Mesenchymal stem cell (in vitro differentiated cells and primary cell): ENCODE measurements at places on chromosomes 16 and 17.

GRCh38 chr16:17469741-17470181 is 999 bp downstream of the XYLT1 start:
- DNase-seq: no peak

- no peak for DNase-seq
Observed at GRCh38 chr17:14417336-14417735, 116.5 kb downstream of the HS3ST3B1 start.

- DNase-seq: no peak
Observed at GRCh38 chr17:5506307-5506706, 19.9 kb downstream of the MIS12 start.

- DNase-seq: peak; percentile 16
Observed at GRCh38 chr17:77279448-77280303, 138.9 kb downstream of the SEC14L1 start.

GRCh38 chr16:81967358-81967757 is 43.9 kb downstream of the SDR42E1 start:
- no peak for DNase-seq

GRCh38 chr16:65794973-65795372 is 571.5 kb upstream of the CDH5 start:
- DNase-seq: no peak

DNA sequence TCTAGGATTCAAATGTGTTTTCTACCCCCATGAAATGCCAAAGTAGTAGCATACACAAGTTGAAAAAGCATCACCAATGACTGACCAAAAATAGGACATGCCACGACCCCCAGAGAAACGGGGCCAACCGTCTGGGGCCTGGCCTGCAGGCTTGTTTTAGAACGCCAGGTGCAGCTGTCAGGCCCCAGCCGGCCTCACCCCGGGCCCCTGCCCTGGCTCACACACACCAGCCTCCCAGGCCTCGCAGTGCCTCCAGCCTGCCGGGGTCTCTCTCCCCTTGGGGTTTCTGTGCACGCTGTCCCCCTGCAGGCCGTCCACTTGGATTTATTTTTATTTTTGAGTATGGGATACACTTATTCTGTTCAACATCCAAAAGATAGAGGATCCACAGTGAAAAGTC is 7.9 kb downstream of the KATNB1 start:
- DNase-seq: no peak

DNA sequence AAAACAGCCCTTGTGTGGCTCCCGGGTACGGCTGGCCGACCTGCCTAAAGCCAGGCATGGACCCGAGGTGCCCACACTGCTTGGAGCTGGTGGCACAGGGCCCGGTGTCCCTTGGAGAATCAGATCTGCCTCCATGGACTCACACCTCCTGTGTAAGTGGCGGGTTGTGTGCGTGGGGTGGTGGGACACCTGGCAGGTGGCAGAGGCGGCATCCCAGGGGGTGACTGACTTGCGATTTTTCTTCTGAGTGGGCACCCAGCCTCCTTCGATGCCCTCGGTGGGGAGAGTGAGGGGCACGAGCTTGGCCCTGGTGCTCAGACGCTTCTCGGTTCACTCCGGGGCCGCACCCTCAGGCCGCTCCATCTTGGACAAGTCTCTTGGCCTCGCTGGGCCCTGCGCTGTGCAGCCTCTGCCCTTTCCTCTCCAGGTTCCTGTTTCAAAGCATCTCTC is 35.8 kb downstream of the METRNL start:
- DNase-seq: no peak

- no peak for DNase-seq
Observed at GRCh38 chr16:50696126-50696525, 2.7 kb downstream of the NOD2 start.

- DNase-seq: no peak
Observed at GRCh38 chr17:75030161-75030560, 16.6 kb downstream of the ATP5PD start.

DNA sequence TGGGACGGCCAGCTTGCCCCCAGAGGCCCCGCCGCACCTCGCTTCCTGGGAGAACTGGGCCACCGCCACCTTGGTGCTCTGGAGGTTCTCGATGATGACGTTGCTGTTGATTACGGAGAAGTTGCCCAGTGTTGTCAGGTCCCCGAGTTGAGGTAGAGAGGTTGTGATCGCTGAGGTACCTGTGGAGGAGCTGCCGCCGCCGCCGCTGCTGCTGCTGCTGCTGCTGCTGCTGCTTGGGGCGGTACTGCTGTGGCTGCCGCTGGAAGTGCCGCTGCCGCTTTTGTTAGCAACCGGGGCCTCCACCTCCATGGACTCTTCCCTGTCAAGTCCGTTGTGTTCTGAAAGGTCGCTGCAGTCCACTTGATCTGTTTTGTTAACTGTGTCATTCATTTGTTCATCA is 9.5 kb downstream of the SALL1 start:
- DNase-seq: no peak

GRCh38 chr16:2095315-2095853 is 40.3 kb downstream of the PKD1 start:
- DNase-seq: peak; percentile 19

- DNase-seq: no peak
Observed at GRCh38 chr16:61654962-61655361, 381.3 kb downstream of the CDH8 start.

- DNase-seq: peak; percentile 3
Observed at GRCh38 chr17:78089576-78090281, 38.8 kb downstream of the TMC6 start.

DNA sequence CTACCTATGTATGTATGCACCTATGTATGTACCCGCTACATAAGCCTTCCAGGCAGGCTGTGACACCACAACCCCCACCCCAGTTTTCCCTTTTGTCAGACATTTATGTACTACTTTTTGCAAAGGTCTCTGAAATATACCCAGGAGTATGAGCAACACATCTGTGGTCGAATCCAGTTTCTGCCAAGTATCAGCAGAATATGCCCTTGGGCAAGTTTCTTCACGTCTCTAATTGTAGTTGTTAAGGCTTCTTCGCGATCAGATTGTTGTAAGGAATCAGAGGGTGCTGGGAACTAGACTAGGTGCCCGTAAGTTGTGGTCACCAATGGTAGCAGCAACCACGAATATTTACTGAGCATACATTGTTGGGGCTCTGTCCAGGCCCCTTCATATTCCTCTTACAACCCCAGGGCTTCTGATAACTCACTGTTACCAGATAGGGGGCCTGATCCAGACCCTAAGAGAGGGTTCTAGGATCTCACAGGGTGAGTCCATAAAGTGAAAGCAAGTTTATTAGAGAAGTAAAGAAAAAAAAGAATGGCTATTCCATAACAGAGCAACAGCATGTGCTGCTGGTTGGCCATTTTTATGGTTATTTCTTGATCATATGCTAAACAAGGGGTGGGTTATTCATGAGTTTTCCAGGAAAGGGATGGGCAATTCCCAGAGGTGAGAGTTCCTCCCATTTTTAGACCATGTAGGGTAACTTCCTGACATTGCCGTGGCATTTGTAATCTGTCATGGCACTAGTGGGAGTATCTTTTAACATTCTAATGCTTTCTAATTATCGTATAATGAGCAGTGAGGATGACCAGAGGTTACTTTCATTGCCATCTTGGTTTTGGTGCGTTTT is 16.6 kb downstream of the NUDT7 start:
- no peak for DNase-seq

GRCh38 chr16:30609926-30610839 is at the start of gene ZNF689:
Gene ZNF689, minus strand, starts transcription at chr16:30610389. Its CDS starts 348 bp downstream, at chr16:30610041.
- peak; percentile 98 for DNase-seq

- no peak for DNase-seq
Observed at GRCh38 chr16:47561286-47561685, 100.2 kb downstream of the PHKB start.

DNA sequence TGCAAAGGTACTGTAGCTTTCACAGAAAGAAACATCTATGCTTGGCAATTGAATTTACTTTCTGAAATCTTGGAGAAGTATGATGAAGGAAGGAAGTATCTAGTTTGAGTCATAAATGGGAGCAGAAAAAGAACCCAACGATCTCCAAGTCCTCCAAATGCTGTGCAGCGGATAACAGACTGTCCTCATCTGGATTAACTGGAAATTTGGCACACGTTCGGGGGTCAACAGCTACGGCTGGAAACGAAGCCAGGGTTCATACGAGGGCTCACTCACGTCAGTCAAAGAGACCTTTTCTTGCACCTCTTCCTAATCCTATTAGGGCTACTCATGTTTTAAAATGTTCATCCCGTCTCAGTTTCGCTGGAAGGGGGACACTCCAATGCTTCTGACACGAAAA is 152.0 kb downstream of the ZFHX3 start:
- DNase-seq: no peak

DNA sequence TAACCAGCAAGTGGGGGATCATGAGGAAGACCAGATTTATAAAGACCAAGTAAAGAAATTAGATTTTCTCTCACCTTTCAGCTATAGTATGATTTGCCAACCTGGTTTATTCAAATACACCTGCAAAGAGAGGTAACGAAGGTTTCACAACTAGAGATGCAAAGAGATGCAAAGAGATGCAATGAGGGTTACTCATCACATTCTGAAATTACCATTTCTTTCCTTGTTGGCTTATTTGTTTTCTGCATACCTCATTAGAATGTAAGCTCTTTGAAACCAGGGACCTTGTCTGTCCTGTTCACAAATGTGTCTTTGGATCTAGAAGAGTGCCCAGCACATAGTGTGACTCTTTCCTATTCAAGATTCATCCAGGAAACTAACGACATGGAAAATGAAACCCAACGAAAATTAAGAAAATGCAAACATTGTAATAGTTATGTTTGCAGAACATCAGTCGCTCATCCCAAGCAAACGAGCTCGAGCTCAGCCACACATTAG is 9.0 kb upstream of the LONP2 start:
- DNase-seq: no peak

DNA sequence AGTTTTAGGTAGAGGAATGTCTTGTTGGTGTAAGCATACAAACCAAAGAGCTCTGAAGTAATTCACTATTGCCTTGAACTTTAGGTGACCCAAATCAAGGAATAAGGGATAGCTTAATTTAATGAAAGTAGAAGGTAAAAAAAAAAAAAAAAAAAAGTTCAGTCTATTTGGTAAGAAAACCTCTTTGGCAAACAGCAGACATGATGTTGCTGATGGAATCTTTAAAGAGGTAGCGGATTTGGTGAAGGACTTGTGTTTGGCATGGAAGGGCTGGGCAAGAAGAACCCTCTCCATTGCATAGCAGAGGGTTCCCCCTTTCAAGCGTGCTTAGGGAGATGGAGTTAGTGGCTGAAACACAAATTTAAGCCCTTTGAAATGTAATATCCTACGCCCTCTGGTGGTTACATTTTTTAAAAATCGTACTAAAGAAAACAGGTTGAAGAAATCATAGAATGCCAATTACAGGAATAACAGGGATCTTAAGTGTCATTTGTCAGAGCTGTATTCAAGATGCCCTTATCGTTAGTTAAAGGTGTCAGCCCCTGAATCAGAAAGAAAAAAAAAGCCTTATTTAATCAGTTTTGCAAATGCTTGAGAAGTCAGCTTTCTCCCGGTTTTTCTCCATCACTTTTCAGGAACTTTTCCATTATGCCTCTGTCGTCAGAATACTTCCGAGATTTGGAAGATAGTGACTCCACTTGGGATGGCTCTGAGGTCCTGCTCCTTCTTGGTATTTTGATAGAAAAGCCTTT is 383.1 kb downstream of the KCNJ2 start:
- DNase-seq: peak; percentile 41

DNA sequence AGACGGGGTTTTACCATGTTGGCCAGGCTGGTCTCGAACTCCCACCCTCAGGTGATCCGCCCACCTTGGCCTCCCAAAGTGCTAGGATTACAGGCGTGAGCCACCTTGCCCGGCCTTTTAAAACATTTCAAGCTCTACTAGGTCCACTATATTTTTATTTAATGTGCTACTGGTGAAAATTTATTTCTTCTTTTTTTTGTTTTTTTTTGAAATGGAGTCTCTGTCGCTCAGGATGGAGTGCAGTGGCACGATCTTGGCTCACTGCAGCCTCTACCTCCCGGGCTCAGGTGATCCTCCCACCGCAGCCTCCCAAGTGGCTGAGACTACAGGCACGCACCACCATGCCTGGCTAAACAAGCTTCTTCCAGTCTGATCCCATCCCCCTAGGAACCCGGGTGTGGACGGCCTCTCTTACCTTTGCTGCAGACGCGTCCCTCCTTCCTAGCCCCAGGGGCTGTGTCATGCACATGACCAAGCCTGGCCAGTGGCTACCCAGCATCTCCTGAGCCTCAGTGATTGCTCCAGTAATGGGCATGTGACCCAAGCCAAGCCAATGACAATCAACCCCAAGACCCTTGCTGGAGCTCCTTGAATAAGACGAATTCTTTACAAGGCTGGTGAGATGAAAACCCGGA is 40.1 kb upstream of the LITAF start:
- DNase-seq: no peak

DNA sequence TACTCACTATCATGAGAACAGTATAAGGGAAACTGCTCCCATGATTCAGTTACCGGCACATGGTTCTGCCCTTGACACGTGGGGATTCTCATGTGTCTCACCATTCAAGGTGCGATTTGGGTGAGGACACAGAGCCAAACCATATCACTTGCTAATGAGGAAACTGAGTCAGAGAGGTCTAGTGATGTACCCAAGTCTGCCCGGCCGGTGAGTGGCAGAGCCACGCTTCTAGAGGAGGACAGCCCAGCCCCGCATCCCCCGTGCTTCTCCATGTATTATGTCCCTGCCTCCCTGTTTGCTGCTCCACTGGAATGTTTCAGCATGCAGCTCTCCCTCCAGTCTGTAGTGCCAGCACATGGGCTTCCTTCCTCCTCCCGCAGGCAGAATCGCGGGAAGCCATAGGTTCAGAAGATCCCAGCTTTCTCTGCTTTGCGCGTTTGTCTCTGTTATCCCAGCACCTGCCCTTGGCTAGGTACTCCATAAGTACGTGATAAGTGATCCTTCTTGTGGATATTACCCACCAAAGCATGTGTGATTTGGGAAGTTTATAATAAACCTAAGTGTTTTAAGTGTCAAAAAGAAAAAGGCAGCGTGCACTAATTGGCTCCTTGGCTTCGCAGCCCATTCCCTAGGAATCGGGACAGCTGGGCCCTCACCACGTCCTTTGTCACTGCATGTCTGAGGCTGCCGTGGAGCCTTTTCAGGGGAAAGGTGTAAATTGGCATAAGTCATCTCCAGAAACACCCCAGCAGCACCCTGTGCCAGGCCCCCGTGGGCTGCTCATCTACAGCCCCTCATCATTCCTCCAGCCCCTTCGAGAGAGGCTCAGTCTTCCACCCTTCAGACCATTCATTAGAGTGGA is 103.8 kb downstream of the CLEC16A start:
- peak; percentile 20 for DNase-seq

DNA sequence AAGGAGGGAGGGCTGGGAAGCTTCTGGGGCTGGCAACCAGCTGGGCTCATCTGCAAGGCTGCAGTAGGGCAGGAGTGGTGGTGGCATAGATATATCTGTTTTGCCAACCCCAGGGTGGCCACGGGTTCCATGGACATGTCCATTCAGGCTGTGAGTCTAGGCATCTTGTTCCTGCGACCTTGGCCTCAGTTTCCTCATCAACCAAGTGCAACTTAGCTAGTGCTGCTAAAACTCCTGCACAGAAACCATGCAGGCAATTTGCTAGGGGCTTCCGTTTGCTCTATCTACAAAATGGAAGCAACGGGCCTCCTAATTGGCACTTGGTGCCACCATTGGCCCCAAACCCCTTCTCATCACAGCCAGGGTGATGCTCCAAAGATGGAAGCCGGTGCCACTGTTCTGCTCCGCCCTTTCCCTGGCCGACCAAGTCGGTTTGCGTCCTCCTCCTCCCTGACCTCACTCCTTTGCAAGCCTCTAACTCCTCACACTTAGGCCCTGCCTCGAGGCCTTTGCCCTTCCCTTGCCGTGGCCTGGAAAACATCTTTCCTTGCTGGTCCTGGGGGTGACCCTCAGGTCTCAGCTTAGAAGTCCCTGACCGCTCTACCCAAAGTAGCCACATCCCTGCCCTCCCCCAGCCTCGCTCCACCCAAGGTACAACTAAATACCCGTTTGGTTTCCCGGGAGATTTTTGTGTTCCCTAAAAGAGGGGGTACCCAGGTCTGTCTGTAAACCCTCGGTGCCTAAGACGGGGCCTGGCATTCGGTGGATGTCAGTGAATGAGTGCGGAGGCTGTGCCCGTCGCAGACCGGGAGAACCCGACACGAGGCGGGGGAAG is 1.2 kb downstream of the SREBF1 start:
- DNase-seq: no peak
